ENCODE measurements at places on chromosomes 13 and 19. TPM values are rescaled to one million over a fixed set of nuclear protein-coding genes. Genes with fewer than 3 reads are reported as not detected.

Gene FGF22
- total RNA-seq: not detected

Gene CYSLTR2
- 282 TPM for total RNA-seq

Gene ZNF442
- 1.0 TPM for total RNA-seq

Gene ZNF20
- 4.6 TPM for total RNA-seq

Gene CEACAM5
- total RNA-seq: not detected

Gene BCAM
- 3.2 TPM for total RNA-seq

Gene ZNF546
- total RNA-seq: 5.5 TPM

Gene MAST1
- total RNA-seq: 2.1 TPM

Gene ZSCAN18
- total RNA-seq: 16.0 TPM

Gene DNAAF3
- total RNA-seq: 1.9 TPM

Gene ZNF681
- total RNA-seq: 1.1 TPM

Gene TMC4
- total RNA-seq: 0.36 TPM

Gene C19orf18
- total RNA-seq: not detected

Gene CAMSAP3
- total RNA-seq: under 0.01 TPM

Gene SULT2A1
- total RNA-seq: not detected

Gene PSG6
- not detected for total RNA-seq

Gene GRIN3B
- under 0.01 TPM for total RNA-seq

Gene SOX1
- total RNA-seq: 1.7 TPM

Gene ZNF8
- 3.8 TPM for total RNA-seq

Gene FARP1
- 25.8 TPM for total RNA-seq

Gene RASGRP4
- total RNA-seq: not detected

Gene GPR180
- 36.6 TPM for total RNA-seq

Gene SIAH3
- total RNA-seq: not detected

Gene GGN
- not detected for total RNA-seq

Gene RGCC
- 3.6 TPM for total RNA-seq

Gene ZNF418
- total RNA-seq: 5.1 TPM

Gene SOHLH2
- 0.31 TPM for total RNA-seq

Gene WDR87
- total RNA-seq: not detected

Gene PRX
- total RNA-seq: 0.33 TPM

Gene MUC16
- total RNA-seq: not detected

Gene LCP1
- total RNA-seq: 2.9 TPM

Gene INAFM1
- total RNA-seq: 1.00 TPM

Gene IGSF23
- not detected for total RNA-seq

Gene LILRB2
- total RNA-seq: not detected

Gene ZNF567
- 6.9 TPM for total RNA-seq

Gene FCHO1
- total RNA-seq: 1.4 TPM

Gene PNMA8A
- 11.6 TPM for total RNA-seq

Gene CALR
- total RNA-seq: 2,509 TPM

Gene SIX5
- 6.0 TPM for total RNA-seq

Gene TEX101
- total RNA-seq: not detected

Gene CLDN10
- total RNA-seq: not detected

Gene SBK3
- not detected for total RNA-seq

Gene AMER2
- total RNA-seq: under 0.01 TPM

Gene OXGR1
- total RNA-seq: not detected

Gene CEBPG
- total RNA-seq: 9.4 TPM

Gene CCDC8
- 4.6 TPM for total RNA-seq

Gene KLK14
- total RNA-seq: 0.33 TPM

Gene RFXAP
- 1.00 TPM for total RNA-seq

Gene SRRM5
- total RNA-seq: not detected

Gene KLK4
- not detected for total RNA-seq

Gene C1QTNF9B
- total RNA-seq: not detected

Gene SIGLEC5
- not detected for total RNA-seq

Gene DDA1
- 10.5 TPM for total RNA-seq

Gene KIR2DL3
- total RNA-seq: not detected

Gene ZNF615
- total RNA-seq: 7.3 TPM

Gene SIGLECL1
- total RNA-seq: not detected

Gene CADM4
- total RNA-seq: 6.3 TPM
